BJ (cell line): ENCODE measurements at places on chromosomes 4 and X. TPM values are rescaled to one million over a fixed set of nuclear protein-coding genes. Genes with fewer than 3 reads are reported as not detected.

The FGG gene
- not detected in 2 replicates for polyA plus RNA-seq

The ARX gene
- polyA plus RNA-seq, result not detected in 2 replicates

The GAGE13 gene
- polyA plus RNA-seq, result not detected in 2 replicates

The GPC4 gene
- polyA plus RNA-seq, result 0.23 and 0.26 TPM in 2 replicates

The TMPRSS11F gene
- polyA plus RNA-seq, result not detected in 2 replicates

The OTC gene
- not detected in 2 replicates for polyA plus RNA-seq

DNA sequence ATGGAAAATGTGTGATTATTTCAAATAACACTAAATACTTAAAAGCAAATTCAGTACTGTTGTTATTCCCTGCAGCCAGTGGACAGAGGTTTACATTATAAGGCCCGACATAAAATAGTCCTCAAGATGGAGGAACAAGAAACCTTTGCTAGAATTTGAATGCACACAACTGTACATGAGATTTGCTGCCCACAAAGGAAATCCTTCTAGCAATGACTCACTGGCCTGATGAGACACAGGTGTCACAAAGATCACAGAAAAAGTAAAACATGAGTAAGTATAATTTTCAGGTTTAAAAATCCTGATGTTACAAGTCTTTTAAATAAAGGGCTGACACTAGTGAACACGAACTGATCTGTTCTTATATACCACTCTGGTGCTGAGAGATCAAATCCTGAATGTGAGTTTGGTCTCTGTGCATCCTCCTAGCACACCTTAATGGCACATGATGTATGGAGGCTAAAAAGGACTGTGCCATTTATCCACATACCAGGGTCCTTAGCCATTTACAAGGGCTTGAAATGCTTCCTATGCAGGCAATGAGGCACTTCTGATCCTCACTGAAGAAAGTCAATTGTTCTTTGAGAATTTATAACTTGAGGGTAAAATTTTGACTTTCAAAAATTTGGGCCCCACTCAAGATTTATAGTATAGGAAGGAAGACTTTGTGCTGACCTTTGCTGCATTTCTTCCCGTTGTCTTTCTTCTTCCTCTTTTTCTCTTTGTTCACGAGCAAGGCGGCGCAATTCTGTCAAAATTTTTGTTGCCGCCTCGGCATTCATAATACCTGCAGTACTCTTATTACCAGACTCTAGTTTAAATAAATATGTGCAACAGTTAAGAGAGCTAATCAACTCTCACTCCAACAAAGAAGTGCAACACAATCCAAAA lies 23.0 kb downstream of the MAP7D3 start:
- DNase-seq, result no peak

- DNase-seq, result no peak
Observed at GRCh38 chrX:134749706-134750445, 91.6 kb upstream of the PLAC1 start.

DNA sequence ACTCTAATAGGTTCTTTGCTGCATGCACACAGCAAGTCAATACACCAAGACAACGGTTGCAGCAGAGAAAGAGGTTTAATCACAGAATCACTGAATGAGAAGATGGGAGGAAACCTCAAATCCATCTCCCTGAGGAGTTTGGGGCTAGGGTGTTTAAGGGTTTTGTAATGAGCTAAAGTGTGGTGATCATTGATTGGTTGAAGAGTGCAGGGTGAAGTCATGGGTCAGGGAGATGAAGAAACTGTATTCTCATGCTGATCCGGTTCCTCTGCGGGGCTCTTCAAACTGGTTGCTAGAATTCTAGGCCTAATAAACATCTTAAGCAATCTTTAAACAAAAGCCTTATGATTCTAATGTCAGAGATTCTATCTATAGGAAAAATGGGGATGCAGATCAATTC lies 432.5 kb upstream of the FAM47C start:
- DNase-seq, result no peak

- no peak for DNase-seq
Observed at GRCh38 chr4:688854-689681, at the start of gene SLC49A3. Gene SLC49A3 (minus strand): TSS chr4:689151. CDS start chr4:689127, 24 bp downstream.

- DNase-seq, result no peak
Observed at GRCh38 chr4:148023512-148024181, 291.8 kb downstream of the ARHGAP10 start.

DNA sequence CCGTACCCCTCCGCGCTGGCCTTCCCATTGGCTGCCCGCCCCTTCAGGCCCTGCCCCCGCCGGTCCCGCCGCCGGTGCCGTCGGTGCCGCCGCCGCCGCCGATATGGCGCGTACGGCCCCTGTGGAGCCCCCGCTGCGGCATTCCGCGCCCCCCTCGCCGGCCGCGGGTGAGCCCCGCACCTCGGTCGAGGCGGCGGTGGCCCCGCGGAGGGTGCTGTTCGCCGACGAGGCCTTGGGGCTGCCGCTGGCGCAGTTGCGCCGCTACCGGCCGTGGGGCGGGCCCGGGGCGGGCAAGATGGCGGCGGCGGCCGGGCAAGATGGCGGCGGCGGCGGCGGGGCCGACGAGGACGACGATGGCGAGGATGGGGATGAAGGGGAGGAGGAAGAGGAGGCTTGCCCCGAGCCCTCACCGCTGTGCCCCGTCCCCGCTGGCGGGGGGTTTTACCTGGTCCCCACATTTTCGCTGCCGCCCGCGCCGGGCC lies at the start of gene PPP1R3F:
PPP1R3F (plus strand) TSS at position 27 of the 482 bp plus-strand sequence; CDS start at position 104, 77 bp downstream.
- DNase-seq, result no peak

- no peak for DNase-seq
Observed at GRCh38 chr4:102390438-102390837, 45.2 kb upstream of the SLC39A8 start.

- no peak for DNase-seq
Observed at GRCh38 chrX:72141372-72142004, 9.8 kb upstream of the RTL5 start.

- DNase-seq, result peak; percentile 25
Observed at GRCh38 chr4:75598390-75598789, 31.9 kb downstream of the CDKL2 start.

GRCh38 chr4:138494931-138495330 lies 252.8 kb upstream of the SLC7A11 start:
- no peak for DNase-seq

GRCh38 chr4:22237155-22237751 lies 278.6 kb downstream of the ADGRA3 start:
- DNase-seq, result no peak

DNA sequence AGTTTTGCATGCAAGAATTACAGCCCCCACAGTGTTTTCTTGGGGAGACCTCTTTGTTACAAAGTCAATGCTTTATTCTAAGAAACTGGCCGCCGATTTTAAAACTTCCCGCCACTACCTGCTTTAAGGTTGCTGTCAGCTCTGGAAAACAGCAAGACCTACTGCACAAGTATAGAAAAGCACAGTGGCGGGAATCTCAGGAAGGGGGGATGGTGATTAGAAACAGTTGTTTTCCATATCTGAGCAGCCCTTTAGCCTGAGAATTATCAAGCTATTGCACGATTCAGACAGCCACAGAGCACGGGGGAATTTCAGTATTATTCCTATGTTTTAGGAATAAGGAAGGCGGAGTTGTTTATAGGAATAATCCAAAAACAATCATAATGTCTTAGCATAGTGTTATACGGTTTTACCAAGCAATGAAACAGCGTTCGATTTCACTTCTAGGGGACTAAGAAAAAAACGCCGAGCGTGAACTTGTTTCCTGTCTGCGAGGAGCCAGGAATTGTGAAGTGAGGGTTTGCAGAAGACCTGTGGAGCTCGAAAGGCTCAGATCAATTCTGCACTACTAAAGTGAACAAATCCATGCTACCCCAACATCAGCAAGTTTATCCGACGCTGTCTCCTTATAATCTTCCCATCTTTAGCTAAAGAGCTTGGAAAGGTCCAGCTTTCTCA lies 81.3 kb downstream of the HMGN5 start:
- no peak for DNase-seq

DNA sequence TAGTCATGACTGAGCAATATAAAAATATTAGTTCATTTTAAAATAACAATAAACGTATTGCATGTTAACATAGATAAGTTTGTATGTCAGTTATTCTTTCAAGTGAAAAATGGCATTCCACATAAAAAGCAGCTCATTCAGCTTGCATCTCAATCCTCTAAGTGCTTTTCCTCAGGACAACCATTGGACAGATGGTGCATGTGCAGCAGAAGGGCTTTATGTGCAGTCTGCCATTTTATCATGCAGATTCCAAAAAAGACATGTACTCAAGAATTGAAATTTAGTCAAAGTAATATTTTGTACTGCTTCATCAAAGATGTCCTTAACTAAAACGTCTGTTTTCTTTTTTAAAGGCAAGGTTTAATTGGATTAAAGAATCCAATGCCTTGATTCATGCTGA lies 93.4 kb downstream of the RS1 start:
- DNase-seq, result no peak

GRCh38 chr4:105145156-105145902 lies 1.3 kb upstream of the TET2 start:
- no peak for DNase-seq

GRCh38 chr4:87321888-87322287 lies 794 bp downstream of the HSD17B13 start:
- DNase-seq, result peak; percentile 9

DNA sequence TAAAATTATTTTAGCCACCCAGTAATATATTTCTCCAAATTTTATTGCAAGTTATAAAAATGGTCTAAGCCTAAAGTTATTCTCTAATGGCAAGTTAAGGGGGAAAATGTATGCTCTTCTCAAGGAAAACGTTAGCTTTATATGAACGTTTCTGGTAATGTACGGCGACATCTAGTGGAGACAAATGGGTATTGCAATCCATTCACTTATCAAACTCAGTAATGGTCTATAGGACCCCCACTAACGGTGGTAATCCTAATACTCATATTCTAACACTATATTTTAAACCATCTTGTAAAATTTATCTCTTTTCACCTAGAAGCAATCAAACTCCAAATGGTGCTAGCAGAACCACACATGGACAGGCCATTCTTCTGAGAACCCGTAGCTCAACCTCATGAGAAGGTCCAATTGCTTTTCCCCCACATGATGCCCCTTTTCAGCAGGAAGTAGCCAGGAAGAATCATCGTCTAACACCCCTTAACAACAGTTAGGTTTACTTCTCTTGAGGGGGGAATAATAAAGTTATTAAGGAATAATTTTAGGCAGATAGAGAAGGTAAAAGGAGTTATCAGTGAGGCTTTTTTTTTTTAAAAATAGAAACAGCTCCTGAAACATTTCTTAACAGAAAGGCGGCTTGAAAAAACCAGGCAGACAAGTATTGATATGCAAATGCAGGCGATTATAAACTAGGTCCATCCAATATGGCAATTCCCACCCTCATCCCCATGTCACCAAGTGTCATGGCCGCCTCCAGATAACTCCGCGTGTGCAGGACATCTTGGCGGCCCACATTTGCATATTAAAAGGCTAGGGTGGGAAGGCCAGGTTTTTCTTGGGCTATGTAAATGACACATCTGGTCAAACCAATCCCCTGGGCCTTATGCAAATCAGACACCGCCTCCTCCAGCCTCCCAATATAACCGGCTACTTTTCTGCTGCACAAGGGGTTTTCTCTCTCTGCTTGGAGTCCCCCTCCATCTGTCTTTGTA lies 35.0 kb downstream of the NUDT11 start:
- DNase-seq, result no peak

- DNase-seq, result no peak
Observed at GRCh38 chrX:3780564-3780963, 67.1 kb upstream of the PRKX start.

DNA sequence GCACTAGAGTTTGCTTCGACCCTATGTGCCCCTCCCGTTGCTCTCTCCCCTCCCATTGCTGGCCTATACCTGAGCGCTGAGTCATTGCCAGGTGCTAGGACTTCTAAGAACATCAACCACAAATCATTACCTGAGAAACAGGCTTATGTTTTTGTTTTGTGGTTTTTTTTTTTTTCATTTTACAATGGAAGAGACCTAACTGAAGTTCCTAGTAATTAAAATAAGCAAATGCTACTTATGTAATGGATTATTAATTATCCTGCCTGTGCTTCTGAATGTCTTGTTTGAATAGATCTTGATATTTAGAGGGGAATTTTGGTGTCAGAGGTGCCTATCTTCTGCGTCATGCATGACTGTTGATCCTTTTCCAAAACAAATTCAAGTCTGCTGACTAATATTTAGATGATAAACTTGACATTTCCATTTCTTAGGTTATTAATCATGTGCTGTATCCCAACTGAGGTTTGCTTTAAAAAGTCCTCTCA lies 275.4 kb upstream of the CPEB2 start:
- DNase-seq, result no peak
